ENCODE measurements at places on chromosomes 16 and 17.

DNA sequence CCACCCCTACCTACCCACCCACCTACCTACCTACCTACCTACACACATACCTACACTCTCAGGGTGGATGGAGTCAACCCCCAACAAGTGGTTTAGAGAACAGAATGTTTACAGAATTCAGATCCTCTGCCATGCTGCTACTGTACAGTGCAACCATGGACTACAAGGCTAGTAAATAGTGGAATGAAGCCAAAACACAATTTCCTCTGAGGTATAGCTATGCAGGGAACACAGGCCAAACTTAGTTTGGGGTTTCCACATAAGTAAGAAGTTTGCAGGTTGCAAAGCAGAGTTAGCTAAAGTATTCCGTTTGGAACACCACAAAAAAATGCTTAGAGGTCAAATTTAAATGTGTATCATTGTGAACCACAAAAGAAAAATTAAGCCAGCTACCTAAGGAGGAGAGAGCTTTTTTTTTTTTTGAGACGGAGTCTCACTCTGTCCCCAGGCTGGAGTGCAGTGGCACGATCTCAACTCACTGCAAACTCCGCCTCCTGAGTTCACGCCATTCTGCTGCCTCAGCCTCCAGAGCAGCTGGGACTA is 2.7 kb upstream of the AP1G1 start:
- peaks cover 14% of the 10 kb centered on the region for H3K4me1 ChIP-seq
- no peak overlapping the region for H3K4me3 ChIP-seq
- no peaks in the 10 kb centered on the region for H3K27me3 ChIP-seq
- H3K27ac ChIP-seq = no peak overlapping the region
- DNase-seq = no peak

DNA sequence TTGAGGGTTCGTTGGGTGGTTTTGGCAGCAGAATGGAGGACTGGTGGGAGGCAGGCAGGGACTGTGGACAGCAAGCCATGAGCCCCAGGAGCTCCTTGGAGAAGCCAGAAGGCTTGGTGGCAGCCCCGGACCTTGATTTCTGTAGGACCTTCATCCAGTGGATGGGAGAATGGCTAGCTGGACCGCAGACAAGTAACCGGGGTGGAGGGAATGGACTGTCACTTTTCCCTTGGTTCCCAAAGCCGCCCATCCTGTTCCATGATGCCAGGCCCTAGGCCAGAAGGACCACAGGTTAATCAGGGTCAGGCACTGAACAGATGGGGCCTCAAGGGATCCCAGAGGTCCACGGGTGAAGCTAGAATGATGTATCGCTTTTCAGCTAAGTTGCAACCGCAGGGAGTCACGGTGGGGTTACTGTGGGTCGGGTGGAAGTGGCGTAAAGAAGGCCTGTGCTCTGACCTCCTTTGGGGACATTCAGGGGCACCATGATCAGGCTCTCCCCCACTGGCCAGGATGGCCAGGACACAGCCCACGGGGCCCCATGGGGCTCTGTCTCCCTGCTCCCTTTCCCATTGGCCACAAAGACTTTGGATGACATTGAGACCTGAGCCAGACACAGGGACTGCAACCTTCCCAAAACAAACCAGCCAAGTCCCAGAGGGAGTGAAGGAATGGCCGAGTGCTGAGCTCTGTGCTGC is 66.9 kb upstream of the MRTFB start:
- no peaks in the 10 kb centered on the region for H3K36me3 ChIP-seq
- peak overlapping the region; percentile 69 for H3K27ac ChIP-seq
- DNase-seq = peak; percentile 82
- no peak overlapping the region for H3K4me3 ChIP-seq
- H3K27me3 ChIP-seq = no peaks in the 10 kb centered on the region
- H3K4me1 ChIP-seq = peaks cover 45% of the 10 kb centered on the region

- no peak overlapping the region for H3K27ac ChIP-seq
- no peaks in the 10 kb centered on the region for H3K4me1 ChIP-seq
- H3K4me3 ChIP-seq = no peak overlapping the region
- H3K27me3 ChIP-seq = no peaks in the 10 kb centered on the region
- no peaks in the 10 kb centered on the region for H3K36me3 ChIP-seq
These were observed 97.1 kb upstream of the AKTIP start for GRCh38 chr16:53600126-53600525.

DNA sequence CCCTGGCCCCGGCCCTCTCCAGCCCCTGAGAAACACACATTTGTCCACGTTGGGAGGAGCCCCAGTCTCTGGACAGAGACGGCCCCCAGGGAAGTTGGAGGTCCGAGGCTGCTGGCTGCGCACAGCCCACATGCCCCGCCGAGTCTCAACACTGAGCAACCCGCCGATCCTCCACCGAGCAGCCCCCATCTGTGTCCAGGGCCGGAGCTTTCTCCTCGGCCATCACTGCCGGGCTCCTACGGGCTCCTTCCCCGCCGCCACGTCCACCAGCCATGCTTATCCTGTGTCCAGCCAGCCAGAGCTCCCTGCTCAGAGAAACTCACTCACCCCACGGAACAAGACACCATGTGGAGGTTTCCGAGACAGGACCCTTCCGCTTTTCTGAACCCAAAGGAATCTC is 103.3 kb downstream of the ENGASE start:
- H3K27ac ChIP-seq = no peak overlapping the region
- H3K4me1 ChIP-seq = peaks cover 12% of the 10 kb centered on the region
- no peaks in the 10 kb centered on the region for H3K36me3 ChIP-seq
- no peaks in the 10 kb centered on the region for H3K27me3 ChIP-seq

GRCh38 chr17:42329025-42329976 is 41.0 kb downstream of the STAT5A start:
- DNase-seq = no peak
- peaks cover 19% of the 10 kb centered on the region for H3K4me1 ChIP-seq

- peak overlapping the region; percentile 98 for H3K27ac ChIP-seq
- no peak overlapping the region for H3K4me3 ChIP-seq
- H3K27me3 ChIP-seq = no peaks in the 10 kb centered on the region
- peaks cover 34% of the 10 kb centered on the region for H3K4me1 ChIP-seq
- DNase-seq = peak; percentile 55
- H3K36me3 ChIP-seq = no peaks in the 10 kb centered on the region
These were observed 10.8 kb downstream of the CDK5R1 start for GRCh38 chr17:32497431-32498205.

DNA sequence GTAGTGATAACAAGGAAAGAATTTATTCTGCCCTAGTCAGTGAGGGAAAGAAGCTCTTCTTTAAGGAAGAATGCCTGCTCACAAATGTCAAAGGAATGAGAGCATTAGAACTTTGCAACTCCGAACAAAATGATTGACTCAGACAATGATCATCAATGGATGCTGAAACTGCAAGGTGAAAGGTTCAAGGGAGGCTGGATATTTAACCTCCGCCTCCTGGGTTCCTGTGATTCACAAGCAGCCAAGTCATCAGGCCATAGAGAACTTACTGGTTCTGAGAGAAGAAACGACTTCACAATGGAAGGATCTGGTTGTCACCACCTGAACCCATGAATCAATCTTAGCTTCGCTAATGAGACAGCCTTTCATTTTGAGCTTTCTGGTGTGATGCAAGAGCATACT is 16.0 kb upstream of the SCNN1B start:
- H3K36me3 ChIP-seq = no peaks in the 10 kb centered on the region
- H3K4me3 ChIP-seq = no peak overlapping the region
- H3K27me3 ChIP-seq = peaks cover 2% of the 10 kb centered on the region
- DNase-seq = no peak
- no peak overlapping the region for H3K27ac ChIP-seq

GRCh38 chr16:24993722-24994686 is 21.2 kb downstream of the ARHGAP17 start:
- no peak overlapping the region for H3K4me3 ChIP-seq
- H3K36me3 ChIP-seq = no peaks in the 10 kb centered on the region
- peaks cover 86% of the 10 kb centered on the region for H3K4me1 ChIP-seq

DNA sequence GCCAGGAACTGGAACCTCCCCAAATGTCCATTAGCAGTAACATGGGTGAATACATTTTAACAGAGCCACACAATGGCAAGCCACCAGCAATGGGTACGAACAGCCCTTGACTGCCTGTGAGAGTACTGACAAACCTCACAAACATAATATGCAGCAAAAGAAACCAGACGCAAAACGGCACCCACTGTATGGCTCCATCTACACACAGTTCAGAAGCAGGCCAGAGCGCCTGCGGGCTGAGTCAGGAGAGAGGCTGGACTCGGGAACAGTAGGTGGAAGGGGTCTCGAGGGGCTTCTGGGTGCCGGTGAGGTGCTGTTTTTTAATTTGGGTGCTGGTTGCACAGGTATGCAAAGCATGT is 77.4 kb upstream of the TOB1 start:
- peak; percentile 35 for DNase-seq
- H3K4me3 ChIP-seq = peak overlapping the region; percentile 68
- peaks cover 51% of the 10 kb centered on the region for H3K4me1 ChIP-seq
- H3K36me3 ChIP-seq = no peaks in the 10 kb centered on the region

Measured in psoas muscle (tissue), 8 donors.